Mesothelial cell of epicardium (in vitro differentiated cells): ENCODE measurements at places on chromosomes 12 and 14.

- DNase-seq: no peak
Measured at GRCh38 chr12:57545809-57546437, 1.1 kb downstream of the DCTN2 start.

- DNase-seq: no peak
Measured at GRCh38 chr14:38727731-38728130, 375.3 kb downstream of the SEC23A start.

DNA sequence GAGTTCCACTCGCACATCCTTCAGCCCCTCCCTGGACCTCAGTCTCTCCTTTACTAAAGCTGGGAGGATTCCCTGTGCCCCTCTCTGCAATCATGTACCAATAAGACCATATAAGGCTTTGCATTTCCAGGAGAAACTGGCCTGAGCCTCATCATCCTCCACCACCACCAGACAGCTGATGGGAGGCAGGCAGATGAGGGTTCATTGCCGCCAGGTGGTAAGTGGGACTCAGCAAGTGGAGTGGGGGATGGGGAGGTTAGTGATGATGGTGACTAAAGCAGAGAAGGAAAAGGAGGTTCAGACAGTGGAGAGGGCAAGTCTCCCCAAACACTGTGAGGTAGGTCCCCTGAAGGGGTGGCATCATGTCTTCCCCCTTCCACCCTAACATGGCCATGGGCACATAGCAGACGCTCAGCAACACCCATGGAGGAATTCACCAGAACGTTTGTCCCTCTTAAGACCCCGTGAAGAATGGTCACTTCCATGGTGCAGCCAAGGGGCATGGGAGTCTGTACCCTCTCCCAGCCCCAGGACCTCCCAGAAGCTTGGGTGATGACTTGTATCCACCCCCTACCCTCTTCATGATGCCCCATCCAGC, 4.5 kb upstream of the TNFRSF1A start:
- DNase-seq: no peak

DNA sequence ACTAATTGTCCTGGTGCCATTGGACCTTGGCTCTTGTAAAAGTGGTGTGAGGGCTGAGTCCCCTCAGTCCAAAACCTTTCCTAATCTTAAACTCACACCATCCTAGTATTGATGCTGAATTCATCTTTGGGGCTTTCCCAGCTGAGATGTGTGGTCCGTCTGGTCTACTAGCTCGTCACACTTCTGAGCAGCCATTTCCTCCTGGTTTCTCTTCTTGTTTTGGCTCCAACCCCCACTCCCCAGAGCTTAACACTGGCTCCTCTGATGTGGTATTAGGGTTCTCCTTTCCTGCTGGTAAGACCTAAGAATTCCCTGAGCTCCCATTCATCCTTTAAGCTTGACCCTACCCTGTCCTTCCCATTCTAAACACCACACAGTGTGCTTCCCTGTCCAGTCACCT, 900.6 kb downstream of the VRK1 start:
- no peak for DNase-seq

DNA sequence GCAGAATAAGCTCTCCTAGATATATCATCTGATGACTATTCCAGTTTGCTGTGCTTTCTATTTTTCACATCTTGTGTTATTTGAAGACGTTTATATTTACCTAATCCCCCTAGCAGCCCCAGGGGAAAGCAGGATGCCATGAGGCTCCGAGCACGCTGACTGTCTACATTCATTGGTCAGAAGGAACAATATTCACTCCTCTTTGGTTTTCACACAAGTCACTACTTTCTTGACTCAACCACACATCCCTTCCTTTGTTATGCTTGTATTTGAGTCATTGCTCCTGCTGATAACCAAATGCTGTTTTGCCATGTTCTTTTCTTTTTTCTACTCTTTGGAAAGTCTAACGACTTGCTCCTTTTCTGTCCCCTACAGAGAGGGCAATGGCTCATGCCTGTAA, 86.5 kb upstream of the SLC38A2 start:
- DNase-seq: no peak

DNA sequence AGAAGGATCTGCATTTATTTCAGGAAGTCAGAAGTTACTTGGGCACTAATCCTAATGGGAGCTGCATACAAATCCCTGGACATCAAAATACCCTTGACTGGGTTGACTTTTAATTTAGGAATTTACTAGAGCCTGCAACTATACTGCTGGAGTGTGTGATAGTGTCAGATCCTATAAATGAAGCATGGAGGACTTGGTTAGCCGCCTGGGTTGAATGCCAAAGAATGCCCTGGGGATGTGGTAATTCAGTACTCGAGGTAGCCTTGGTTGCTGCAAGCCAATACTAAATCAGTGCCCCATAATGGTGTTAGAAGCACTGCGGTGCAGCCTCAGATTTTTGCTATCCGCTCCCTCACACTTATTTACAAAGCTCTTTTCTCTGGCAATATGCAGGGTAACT, 184.9 kb downstream of the CAPZA3 start:
- no peak for DNase-seq

GRCh38 chr14:99722741-99723140, 38.6 kb downstream of the CYP46A1 start:
- no peak for DNase-seq

GRCh38 chr14:101780887-101781239, 19.4 kb downstream of the PPP2R5C start:
- DNase-seq: no peak

DNA sequence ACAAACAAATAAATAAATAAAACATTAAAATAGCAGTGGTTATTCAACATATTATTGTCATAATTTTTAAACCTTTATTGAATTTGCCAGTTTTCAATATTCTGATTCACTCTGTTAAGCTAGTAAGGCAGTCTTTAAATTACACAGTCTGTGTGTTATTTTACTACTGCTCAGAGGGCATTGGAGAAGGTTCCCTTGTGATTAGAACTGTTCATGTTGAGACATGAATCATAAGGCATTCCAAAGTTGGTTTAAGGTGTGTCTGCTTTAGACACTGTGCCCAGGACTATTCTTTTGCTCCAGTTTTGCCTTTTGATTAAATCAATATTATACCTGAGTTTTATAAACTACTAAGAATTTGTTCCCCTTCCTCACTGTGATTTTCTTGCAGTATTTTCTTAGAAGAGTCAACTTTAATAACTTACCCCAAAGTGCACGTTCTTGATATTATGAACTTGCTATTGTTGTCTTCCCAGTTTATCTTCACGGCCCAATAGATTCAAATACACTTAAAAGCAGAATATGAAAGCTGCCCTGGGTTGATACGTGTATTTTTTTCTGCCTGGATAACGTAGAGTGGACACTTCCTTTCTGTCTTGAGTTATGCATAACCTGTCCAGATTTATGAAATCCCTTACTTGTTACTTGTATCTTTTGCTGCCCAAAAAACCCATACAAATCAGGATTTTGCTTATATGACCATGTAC, 105.3 kb upstream of the BCAT1 start:
- DNase-seq: no peak

DNA sequence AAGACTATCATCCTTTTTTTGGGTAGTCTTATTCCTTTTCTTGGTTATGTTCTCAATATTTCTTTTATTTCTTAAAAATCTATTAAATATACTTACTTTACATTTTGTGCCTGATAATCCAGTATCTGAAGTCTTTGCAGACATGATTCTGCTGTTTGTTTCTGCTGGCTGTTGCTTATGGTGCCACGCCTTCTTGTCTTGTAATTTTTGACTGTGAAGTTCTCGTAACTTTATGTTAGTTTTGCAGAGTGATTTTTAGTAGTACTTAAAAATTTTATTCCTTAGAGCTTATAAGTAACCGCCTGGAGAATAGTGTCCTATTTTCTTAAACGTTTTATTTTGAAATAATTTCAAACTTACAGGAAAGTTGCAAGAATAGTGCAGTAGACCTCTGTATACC, 10.5 kb downstream of the FRS2 start:
- no peak for DNase-seq

DNA sequence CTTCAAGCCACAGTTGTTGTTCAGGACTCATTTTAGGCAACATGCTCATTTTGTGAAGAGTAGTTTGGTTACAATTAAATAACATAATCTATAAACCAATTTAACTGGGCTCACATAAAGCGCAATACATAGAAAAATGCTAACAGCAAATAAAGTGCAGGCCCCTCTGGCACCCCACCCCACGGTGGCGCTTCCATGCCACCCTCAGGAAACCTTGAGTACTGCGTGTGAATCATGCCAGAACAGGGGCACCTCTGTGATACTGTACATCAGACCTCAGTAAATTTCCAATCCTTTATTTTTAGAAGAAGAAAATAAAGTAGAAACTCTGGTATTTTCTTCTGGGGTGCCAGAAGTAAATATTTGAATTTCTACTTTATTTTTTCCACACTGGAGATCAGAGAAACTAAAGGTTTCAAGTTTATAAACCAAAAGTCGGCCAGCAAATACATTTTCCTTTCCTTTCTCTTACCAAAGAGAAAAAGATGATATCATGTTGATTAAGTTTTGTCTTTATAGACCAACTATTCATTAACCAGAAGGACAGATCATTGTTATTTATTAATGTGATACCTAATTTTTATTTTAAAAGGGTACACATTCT, 316.8 kb downstream of the PAWR start:
- peak; percentile 55 for DNase-seq
